ENCODE measurements at places on chromosomes 16 and 17.

GRCh38 chr17:40791787-40792436 lies 7.8 kb downstream of the KRT28 start:
- no peak for DNase-seq

DNA sequence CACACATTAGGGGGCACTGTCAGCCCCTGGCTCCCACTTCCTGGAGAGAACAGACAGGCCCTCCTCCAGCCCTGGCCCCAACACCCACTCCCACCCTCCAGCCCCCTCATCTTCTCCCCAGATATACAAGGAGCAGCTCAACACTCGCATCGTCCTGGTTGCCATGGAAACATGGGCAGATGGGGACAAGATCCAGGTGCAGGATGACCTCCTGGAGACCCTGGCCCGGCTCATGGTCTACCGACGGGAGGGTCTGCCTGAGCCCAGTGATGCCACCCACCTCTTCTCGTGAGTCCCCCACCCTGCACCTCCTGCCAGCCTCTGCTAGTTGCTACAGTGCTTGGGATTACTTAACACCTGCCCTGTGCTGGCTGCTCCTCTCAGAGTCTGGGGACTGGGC lies 14.4 kb downstream of the ADAM11 start:
- no peak for DNase-seq

GRCh38 chr17:78995022-78995760 lies 14.4 kb downstream of the CANT1 start:
- DNase-seq = no peak

DNA sequence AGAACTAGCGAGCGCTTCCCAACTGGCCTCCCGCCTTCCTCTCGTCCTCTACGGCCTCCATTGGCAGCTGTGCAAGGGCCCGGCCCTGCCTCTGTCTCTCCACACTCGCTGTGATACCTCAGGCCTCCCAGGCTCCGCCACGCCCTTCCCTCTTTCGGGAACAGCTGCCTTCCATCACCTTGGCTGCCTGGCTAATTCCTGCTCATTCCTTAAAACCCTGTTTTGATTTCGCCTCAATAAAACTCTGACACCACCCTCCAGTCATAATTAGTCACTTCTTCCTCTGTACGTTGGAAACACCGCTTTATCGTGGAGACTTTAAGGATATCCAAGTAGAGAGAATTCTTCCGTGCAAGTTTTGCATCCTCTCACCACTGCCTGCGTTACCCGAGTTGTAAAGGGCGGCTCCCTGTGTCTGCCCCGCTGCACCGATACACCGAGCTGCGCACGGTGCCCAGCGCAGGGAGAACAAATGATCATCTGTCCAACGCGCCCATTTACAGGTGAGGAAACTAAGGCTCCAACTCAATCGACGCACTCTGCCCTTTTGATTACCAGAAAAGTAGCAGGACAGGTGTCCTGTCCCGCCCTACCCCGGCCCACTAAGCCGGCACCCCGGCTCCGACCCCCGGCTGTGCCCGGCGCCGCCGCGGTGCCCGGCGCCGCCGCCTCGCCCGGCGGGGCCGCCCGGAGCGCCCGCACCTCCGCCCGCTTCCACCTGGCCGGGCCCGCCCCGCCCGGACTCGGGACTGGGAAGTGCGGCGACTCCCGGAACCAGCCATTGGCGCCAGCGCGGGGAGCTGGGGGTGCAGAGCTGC lies 139.7 kb downstream of the SEC14L1 start:
- DNase-seq = no peak

- DNase-seq = no peak
Observed at GRCh38 chr17:14301279-14302090, 604 bp downstream of the HS3ST3B1 start.

DNA sequence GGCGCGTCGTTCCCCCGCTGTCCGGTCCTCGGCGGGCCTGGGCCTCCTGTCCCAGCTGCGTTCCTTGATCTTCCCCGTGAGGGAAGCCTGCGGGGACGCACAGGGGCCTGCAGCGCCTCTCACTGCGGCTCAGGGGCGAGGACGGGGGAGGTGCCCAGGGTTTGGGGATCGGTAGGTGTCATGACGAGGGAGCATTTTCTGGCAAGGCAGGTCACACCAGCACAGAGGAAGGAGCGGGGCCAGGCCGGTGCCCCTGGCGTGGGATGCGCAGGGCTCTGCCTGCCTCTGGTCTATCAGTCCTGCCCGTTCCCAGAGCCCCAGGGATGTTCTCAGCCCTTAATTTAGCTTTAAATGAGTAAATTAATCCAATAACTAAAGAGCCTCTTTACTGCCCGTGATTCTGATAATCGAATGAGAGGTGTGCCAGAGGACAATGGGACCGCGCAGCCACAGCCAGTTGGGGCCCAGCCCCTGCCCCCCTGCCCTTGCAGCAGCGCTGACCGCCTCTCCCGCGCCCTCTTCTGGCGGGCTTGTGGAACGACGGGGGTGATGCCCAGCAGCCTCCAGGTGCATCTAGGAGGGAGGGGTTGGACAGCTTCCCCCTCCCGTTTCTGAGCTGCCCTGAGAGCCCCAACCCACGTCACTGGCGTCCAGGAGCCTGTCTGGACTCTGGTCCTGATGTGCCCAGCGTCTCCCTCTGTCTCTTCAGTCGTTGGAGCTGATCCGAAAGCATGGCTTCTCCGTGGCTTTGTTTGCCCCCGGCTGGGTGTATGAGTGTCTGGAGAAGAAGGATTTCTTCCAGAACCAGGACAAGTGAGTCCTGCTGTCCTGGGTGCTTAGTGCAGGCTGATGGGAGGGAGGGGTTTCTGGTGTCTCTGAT lies 7.9 kb downstream of the ENGASE start:
- peak; percentile 25 for DNase-seq

- no peak for DNase-seq
Observed at GRCh38 chr16:64864232-64864809, 257.5 kb downstream of the CDH11 start.

GRCh38 chr16:29698484-29699323 lies 19.7 kb downstream of the QPRT start:
- no peak for DNase-seq

- DNase-seq = no peak
Observed at GRCh38 chr16:70470927-70471341, 16.5 kb downstream of the FCSK start.

DNA sequence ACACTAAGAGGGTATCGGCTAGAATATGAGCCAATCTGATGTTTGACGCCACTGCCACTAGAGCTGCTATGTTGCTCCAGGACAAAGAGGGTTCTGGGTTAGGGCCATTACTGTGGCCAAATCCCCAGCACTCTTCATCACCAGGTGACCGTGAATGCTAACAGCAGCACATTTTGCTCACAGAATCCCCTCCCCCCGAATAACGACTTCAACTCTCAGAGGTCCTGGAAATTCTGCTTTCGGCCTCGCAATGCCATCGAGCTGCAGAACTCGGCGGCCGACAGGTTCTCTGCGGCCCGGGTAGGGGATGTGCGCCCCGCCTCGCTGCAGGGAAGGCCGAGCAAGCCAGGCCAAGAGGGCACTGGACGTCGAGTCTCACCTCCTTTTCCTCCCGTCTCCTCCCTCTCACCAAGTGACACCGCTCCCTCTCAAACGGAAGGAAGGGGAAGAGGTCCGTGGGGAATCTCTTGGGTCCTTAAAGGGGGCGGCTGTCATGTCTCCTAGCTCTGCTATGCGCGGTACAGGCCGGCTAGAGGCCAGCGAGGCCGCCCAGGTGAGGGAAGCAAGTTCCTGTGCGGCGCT lies 31.9 kb downstream of the CDK5R1 start:
- no peak for DNase-seq

DNA sequence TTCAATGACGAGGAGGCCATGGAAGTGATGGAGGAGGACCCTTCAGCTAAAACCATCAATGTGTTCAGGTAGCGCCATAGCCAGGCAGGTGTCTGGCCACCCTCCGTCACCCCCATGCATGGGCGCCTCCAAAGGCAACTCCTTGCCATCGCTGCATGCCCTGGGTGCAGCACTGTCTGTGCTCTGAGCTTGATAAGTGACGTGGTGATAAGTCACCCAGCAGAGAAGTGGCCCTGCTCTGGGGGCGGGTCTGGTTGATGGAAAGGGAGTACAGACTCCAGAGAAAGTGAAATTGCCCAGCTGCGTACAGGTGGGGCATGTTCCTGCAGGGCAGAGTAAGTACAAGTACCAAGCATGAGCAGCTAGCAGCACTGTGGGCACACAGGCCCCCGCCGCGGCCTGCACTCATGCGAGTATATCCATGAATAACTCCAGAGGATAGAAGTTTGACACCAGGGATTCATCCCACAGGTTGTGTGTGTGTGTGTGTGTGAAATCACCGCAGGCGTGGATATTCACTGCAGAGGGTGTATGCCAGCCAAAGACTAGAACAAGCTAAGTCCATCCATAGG lies 13.1 kb downstream of the DNAI2 start:
- no peak for DNase-seq

GRCh38 chr17:39563476-39563875 lies 44.2 kb downstream of the NEUROD2 start:
- DNase-seq = no peak

GRCh38 chr16:8892101-8892575 lies 10.0 kb downstream of the LITAFD start:
- no peak for DNase-seq

DNA sequence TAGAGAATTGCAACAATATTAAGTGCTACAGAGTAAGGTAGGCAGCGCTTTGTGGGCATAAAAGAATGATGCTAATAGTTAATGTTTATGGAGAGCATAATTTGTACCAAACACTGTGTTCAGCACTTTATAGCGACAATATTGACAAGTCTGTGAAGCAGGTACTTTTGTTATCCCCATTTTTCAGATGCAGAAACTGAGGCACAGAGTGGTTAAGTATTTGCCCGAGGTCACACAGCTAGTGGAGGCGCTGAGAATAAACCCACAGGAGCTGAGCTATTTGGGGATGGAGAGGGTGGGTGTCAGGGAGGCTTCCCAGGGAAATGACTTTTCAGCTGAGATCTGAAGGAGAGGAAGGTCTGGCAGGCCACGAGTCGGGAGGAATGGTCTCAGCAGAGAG lies 39.4 kb downstream of the TMEM186 start:
- no peak for DNase-seq

DNA sequence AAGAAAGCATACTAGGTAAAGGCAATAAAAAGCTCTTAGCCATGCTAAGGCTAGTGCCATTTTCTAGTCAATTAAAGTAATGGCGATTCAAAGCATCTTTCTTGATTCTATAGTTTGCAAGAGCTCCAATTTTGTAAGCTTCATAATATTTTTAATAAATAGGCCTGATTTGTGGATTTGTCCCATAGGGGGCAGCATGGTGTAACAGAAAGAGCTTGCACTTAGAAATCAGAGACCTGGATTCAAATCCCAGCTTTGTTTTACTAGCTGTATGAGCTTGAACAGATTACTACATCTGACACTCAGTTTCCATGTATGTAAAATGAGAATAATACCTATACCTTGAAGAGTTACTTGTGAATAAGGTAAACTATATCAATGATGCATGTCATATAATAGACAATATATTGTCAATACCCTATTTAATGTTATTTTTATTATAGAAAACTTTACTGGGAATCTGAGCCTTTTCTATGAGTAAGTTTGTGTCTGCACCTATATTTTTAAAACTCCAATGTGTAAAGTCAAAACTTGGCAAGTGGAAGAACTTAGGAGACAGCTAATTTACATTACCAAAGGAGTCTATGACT lies 93.6 kb upstream of the NOG start:
- no peak for DNase-seq

DNA sequence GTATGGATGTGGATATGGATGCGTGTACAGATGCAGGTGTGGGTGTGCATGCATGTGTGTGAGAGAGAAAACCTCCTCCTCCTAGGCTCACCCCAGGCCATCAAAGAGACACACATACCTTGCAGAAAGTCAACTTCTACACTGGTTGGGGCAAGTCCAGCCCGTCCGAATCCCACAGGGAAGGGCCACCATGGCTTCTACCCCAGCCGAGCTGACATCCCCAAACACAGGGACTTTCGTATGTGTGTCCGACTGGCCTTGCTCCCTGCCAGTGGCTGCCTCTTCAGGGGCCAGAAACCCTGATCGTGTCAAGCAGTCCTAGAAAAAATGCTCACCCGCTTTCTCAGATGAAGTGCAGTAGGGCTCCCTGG lies 134.2 kb downstream of the XYLT1 start:
- no peak for DNase-seq

- no peak for DNase-seq
Observed at GRCh38 chr17:14950216-14950615, 314.9 kb downstream of the PMP22 start.

- no peak for DNase-seq
Observed at GRCh38 chr17:79609049-79609589, 1.7 kb downstream of the RBFOX3 start.

- no peak for DNase-seq
Observed at GRCh38 chr16:9061358-9061813, 30.1 kb upstream of the HAPSTR1 start.

- no peak for DNase-seq
Observed at GRCh38 chr16:70635336-70636016, 10.9 kb upstream of the IL34 start.

DNA sequence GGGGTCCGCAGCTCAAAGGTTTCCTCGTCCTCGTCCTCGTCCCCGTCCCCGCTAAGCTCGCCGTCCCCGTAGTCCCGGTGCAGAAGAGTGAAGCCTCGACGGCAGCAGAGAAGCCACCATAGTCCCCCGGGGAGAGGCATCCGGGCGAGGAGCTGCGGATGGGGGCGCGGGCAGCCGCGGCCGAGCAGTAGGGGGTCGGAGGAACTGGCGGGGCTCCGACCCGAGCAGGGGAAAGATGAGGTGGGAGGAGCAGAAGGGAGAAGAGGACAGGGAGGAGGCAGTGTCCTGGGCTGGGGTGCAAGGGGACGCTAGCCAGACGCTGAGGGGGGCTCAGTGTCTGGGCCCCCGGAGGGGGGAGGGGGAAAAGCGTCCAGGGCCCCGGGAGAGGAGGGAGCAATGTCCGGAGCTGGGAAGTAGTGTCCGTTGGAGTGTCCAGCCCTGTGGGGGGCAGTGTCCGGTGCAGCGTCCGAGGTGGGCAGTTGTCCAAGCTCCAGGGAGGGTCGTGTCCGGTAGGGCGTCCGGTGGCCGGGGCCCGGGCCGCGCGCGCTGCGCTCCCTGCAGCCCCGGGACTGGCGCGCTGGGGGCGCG lies at the start of gene PLEKHH3:
Gene PLEKHH3 (minus strand): TSS at position 571 of the 588 bp plus-strand sequence. CDS start 431 bp downstream, at position 140.
- no peak for DNase-seq

DNA sequence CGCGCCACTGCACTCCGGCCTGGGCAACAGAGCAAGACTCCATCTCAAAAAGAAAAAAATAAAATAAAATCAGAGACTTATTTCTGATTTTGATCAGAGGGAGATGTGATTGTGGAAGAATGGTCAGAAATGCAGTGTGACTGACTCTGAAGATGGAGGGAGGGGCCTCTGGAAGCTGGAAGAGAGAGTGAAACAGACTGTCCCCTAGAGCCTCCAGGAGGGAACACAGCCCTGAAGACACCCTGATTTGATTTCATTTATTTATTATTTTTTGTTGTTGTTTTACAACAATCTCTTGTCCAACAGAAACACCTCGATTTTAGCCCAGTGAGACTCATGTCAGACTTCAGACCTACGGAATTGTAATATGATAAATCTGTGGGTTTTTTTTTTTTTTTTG lies 26.1 kb downstream of the BCL7C start:
- no peak for DNase-seq

- DNase-seq = no peak
Observed at GRCh38 chr17:35235917-35236316, 7.0 kb upstream of the SLFN5 start.

Measured in activated CD4-positive, alpha-beta T cell treated with anti-CD3 and anti-CD28 coated beads for 24 hours (primary cell).